NCI-H69 (cell line): ENCODE measurements at places on chromosomes 16 and 17.

DNA sequence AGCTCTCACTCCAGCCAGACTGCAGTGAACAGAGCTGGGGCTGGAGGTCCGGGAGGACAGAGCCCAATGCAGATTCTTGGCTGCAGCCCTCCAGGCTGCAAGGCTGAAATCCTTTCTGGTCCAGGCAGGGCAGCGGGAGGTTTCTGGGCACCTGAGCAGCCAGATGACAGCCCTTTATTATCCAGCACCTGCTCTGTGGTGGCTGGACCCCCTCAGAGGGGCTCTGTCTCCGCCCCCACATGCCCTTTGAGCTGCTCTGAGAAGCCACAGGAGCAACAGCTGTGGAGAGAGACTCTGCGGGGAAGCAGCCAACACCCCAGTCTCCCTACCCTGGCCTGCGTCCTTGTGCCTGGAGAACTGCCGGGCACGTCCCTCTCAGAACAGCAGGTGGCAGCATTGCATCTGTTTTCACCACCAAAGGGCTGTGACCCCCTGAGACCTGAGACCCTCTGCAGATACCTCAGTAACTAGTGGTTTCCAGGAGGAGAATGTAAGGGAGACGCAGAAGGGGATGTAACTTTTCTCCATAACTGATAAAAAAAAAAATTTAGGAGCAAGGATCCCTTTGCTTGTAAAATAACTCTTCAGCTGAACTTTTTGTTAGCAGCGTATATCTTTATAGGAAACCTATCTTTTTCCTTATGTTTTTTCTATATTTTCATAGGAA lies 3.7 kb upstream of the CNP start:
- peak; percentile 91 for DNase-seq

GRCh38 chr16:15829460-15829859 lies 27.4 kb downstream of the MYH11 start:
- DNase-seq = no peak

- DNase-seq = no peak
Observed at GRCh38 chr17:49403514-49404289, 11.0 kb downstream of the PHB1 start.

GRCh38 chr17:7552621-7553051 lies 3.8 kb downstream of the TNFSF12 start:
- DNase-seq = no peak

DNA sequence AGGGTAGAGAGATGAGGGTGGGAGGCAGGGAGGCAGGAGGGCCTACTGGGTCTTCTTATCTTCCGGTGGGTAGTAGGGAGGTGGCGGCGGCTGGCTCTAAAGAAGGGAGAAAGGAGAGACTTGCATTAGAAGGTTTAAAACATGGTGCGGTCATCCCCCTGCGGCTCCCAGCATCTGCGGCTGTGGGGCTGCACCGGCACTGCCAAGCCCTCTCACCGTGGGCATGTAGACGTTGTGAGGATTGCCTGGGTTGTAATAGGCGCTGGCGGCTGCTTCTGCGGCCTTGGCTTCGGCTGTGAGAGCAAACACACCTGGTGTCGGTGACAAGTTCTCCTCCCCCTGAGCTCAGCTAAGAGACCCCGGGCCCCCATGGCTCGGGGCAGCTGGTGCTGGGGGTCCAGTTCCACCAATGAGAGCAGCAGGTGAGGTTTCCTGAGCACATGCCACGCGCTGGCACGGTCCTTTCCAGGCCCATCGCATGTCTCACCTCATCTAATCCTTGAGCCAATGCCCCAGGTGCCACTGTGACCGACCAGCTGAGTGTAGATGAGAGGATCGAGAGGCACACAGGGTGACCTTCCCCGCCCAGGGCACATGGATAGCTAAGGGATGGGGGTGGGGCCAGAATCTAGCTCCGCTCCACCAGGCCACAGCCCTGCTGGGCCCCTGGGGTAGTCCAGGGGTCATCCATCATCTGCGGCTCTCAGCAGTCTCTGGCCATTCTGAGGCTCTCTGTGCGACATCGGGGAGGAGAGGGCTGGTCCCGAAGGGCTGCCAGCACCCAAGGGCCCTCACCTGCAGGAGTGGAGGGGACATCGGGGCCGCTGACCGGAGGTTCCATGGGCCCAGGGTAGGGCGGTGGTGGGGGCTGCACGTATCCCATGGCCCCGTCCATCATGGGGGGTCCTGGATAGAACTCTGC lies 2.7 kb upstream of the UNC13D start:
- DNase-seq = no peak

GRCh38 chr16:3009568-3010390 lies 2.9 kb upstream of the CLDN9 start:
- DNase-seq = peak; percentile 53

DNA sequence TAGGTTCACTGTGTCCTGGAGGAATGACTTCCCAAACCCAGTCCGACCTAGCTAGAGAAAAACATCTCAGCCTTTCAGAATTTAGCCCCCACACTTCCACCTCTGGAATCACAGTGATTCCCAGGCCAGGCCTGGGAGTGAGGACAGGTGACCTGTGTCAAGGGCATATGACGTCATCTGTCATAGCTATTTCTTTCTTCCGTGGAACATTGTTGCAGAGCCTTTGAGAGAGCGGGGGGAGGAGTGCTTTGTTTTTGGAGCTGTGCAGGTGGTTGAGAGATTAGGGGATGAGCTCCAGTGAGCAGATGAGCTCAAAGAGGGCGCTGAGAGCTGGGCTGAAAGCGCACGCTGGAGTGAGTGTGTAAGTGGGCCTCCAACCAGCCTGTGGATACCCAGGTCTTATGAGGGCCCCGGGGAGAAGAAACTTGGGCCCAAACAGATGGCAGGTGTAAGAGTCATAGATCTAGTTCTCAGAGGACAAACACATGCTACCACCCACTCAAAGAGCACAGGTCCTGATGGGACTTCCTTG lies 344.8 kb downstream of the SNX29 start:
- no peak for DNase-seq

GRCh38 chr17:45129426-45129939 lies 2.8 kb downstream of the PLCD3 start:
- DNase-seq = no peak

DNA sequence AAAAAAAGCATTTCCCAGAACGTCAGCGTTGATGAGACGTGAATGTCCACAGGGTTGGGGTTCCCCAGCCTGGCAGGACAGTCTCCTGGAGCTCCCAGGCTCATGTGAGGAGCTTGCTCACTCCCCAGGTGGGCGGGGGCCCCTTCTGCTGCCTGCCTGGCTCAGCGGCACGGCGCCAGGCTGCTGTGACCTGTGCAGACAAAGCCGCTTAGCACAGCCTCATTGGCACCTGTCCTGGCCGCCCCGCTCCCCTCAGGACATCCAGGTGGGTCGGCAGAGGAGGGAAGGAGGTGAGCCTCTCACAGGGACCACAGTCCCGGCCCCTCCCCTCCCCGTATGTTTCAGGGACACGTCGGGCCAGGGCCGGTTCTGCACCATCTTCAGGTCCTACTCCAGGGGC lies 12.9 kb upstream of the WFIKKN1 start:
- DNase-seq = peak; percentile 33

GRCh38 chr17:64024781-64025731 lies 4.6 kb upstream of the ICAM2 start:
- DNase-seq = no peak

DNA sequence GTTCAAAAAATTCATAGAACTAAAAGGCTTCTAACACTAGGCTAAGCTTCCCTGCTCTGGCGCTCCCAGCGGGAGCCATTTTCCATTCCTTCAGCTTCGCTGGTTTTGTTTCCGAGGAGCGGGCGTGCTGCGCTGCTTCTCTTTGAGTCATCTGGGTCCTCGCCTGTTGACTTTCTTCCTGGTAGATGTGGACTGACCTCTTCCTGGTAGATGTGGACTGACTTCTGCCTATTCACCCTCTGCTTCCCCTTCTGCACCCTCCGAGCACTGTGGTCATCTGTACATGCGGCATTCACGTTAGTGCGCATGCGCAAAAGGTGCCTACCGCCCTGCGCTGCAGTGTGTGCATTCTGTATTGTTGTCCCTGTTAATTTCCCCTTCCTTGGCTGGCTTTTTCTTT lies 40.8 kb upstream of the SEC14L1 start:
- no peak for DNase-seq

- DNase-seq = peak; percentile 66
Observed at GRCh38 chr17:7004398-7005253, 7.8 kb upstream of the RNASEK start.

DNA sequence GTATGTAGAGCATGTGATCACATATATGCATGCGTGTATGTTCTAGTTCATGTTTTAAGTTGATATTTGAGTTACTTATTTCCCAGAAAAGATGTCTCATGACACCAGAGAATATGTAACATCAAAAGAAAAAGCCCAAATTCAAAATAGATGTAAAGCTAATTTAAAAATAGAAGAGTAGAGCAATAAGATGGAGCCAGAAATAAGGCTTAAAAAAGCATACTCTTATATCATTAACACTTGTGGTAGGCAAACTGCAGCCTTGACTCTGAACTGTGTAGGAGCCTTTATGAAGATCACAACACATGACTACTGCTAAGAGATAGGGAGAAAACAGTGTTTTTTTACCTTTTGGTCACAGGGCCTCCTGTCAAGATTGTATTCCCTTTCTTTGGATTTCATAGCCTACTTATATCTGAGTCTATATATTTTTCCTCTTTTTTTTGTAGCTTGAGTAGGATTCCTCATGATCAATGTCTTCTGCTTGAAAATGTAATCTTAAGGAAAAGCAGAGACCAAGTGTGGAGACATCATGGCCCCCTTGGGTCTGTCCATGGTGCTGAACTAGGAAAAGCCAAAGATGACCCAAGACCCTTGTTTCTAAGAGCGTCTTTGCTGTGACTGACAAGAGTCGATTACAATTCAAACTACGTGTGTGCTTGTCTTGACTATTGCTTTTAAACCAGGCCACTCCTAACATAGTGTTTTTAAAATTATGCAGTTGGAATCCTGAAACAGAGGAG lies 390.4 kb downstream of the SHISA9 start:
- no peak for DNase-seq

GRCh38 chr17:61286449-61286848 lies 113.2 kb upstream of the TBX2 start:
- DNase-seq = no peak

GRCh38 chr17:7352910-7353635 lies 1.1 kb downstream of the KCTD11 start:
- DNase-seq = no peak

GRCh38 chr17:9475101-9475658 lies 100.4 kb downstream of the STX8 start:
- DNase-seq = no peak

DNA sequence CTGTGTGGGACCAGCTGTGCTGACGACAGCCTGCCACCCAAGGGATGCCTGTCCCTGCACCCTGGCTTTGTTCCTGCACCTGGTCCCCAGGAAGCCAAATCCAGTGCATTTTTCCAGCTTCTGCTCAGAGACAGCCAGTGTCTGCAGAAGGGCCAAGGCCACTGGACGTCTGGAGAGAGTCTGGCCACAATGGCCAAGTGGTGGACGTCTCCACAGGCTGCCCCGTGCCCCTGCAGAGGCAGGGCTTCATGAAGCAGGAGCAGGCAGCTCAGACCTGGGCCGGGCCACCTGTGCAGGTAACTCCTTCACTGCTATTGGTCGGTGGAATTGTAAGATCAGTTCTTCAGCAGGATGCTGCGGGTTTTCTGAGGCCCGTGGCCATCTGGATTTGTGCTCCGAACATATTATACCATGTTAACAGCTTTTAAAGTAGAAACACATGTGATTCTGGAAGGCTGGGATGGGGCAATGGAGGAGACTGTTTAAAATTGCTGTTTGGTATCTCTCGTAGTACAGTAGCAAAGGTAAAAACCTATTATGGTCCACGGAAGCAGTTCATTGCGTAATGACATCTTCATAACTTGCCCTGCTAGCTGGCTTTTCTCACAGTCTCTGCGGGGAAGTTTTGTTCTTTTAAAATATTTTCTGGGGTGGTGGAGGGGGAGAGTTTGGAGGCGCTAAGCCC lies 185.3 kb downstream of the CCDC182 start:
- DNase-seq = no peak

DNA sequence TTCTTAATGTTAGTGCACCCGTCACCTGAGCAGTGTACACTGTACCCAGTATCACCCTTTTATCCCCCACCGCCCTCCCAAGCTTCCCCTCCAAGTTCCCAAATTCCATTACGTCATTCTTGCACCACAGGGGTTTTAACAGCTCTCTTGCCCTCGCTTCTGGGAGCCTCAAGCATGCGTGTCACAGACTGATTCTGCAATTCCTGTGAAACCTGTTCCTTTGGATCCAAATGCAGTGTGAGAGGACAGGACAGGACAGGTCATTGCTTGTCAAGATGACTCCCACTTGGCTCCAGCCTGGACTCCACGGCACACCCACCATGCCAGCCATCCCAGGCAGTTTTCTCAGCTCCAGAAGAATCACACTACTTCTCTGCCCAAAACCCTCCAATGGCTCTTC lies 44.1 kb downstream of the CYB5D2 start:
- DNase-seq = no peak

GRCh38 chr17:58316260-58316960 lies 12.2 kb downstream of the TSPOAP1 start:
- peak; percentile 72 for DNase-seq

- DNase-seq = no peak
Observed at GRCh38 chr17:82321947-82322466, 4.6 kb upstream of the CD7 start.

DNA sequence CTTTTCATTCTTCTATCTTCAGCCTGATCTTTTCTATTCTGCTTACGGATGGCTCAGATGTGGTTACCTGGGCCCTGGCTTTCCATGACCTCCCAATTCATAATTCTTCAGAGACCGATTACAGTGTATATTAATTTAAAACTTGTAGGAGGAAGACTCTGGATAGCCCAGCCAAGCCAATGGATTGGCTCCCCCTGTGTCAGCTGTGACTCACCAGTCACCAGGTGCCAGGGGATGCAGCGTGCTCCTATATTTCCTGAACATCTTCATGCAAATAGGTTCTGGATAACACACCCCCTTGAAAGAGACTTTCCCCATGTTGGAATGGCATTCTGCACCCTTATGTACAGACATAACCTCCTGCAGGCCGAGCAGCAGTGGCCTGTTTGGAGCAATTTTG lies 208.3 kb upstream of the WSCD1 start:
- no peak for DNase-seq

- no peak for DNase-seq
Observed at GRCh38 chr16:69663846-69664245, 62.5 kb downstream of the NQO1 start.

- DNase-seq = no peak
Observed at GRCh38 chr17:64164596-64165285, 34.8 kb upstream of the ERN1 start.

GRCh38 chr17:76702076-76702475 lies 8.7 kb downstream of the MXRA7 start:
- DNase-seq = no peak

- DNase-seq = no peak
Observed at GRCh38 chr17:36926226-36926625, 11.0 kb upstream of the LHX1 start.

- DNase-seq = peak; percentile 90
Observed at GRCh38 chr17:41496803-41497484, 7.2 kb upstream of the KRT36 start.
